ENCODE measurements at places on chromosomes 2 and 18.

DNA sequence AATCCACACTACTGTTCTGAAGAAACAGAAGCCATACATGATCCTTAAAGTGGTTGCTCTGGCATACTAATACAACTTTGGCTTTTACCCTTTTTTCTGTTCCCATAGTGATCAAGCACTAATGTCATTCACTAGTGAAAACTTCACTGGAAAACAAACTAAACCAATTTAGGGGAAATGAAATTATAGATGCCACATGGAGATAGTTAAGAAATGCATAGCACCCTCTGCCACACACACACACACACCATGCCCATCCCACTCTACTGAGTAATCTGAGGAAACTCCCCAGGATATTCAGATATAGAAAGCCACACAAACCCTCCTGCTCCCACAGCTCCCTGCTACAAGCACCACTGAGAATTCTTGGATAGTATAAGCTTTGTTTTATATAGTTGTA is 39.1 kb downstream of the SLC3A1 start:
- DNase-seq, result no peak

DNA sequence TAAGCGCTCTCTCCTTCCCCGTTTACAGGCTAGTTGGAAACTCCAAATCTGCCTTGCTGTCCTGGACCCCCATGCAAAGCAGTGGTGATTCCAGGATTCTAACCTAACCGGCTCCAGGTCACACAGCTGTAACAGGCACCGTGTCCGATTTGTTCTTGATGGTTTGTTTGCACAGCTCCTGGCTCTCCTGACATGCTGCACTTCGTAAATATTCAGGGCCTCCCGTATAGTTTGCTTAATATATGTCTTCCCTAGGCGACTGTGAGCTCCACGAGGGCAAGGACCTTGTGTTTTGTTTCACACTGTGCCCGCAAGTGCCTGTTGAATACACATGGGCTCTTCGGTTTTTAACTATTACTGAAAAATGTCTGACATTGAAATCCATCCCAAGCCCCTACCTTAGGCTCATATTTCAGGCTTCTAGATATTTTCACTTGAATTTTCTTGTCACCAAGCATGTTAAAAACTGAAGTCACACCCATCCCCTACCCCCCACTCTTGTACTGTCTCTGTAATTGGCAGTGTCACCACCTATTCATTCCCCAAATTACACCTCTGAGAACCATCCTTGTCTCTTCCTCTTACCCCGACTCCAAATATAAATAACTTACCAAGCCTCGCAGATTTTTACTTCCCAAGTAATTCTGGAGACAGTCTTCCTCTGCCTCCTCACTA is 1.0 kb upstream of the PUM2 start:
- DNase-seq, result no peak

DNA sequence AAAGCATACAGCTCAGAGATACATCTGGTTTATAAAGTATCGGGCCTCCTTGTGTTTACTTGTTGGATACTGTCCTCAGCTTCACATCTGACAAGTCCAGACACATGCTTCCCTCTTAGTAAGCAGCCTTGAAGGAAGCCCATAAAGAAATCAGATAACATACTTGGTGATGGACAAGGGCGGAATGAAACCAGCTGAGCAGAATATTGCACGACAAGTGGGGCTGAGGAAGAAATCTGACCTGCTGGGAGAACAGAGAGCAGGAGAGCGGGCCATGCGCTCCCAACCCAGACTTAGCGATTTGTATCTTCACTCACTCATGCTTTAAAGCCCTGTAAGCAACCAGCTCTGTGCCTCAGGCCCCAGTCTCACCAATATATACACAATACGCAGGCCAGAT is 208.4 kb downstream of the CDH20 start:
- DNase-seq, result no peak

- DNase-seq, result peak; percentile 68
Observed at GRCh38 chr2:120684289-120685065, 51.2 kb upstream of the GLI2 start.

DNA sequence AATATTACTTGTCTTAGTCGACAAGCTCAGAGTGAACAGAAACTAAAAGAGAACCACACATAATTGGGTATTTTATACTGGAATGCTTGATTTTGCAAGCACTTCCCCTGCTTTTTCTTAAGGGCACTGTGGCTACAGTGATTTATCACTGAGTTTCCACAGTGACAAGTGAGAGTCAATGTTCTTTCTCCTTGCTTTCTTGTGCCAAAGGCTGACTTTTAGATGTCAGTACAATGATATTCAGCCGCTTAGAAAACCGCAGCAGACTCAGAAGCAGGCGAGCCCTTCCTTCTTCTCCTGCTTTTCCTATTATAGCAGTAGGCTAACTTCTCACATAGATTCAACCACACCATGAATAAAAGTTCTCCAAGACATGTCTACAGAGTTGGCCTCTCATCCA is 1603.6 kb upstream of the NXPH2 start:
- DNase-seq, result no peak

GRCh38 chr2:86226070-86226469 is 26.8 kb downstream of the MRPL35 start:
- DNase-seq, result no peak

- DNase-seq, result no peak
Observed at GRCh38 chr2:144698156-144698555, 178.2 kb upstream of the ZEB2 start.

- no peak for DNase-seq
Observed at GRCh38 chr2:34481542-34481941, 882.4 kb upstream of the FAM98A start.

DNA sequence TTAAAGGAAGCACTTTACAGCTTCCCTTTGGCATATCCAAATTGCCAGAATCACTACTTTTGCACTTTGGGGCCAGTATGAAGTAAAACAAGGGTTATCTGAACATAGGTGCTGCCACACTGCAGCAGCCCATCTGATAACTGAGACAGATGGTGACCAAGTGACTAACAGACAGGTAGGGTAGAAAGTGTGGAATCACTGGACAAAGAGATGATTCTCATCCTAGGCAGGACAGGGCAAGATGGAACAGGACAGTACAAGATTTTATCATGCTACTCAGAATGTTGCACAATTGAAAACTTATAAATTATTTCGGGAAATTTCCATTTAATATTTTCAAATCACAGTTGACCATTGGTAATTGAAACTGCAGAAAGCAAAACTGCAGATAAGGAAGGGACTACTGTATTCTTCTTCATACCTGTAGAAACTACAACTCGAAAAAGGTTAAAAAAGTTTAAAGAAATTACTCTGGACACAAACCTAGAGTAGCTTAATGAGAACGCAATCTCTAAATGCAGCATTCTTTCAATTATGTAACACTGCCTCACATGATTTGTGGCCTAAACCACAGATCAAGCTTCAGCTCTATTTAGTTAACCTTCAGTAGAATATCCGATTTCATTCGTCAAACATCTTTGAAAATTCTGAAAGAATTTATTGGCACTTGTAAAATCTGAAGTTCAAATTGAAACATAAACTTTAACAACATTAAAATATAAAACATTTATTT is 31.4 kb downstream of the HEATR5B start:
- no peak for DNase-seq

DNA sequence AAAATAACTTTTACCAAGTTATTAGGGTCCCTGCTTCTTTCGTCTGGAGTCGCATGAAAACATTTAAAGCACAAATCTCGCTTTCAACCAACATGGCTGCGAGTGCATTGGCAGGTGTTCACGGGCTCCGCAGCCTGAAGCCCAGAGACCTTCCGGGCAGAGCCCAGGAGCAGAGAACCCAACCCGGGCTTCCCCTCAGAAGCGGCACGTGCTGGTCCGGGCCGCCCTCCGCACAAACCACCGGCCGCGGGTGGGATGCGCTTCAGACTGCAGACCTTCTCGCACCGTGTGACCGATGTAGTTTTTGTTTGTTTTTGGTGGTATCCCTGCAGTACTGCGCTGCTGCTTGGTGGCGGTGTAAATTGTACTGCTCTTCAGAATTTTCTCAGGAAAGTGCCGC is 105.6 kb upstream of the TPO start:
- DNase-seq, result no peak

GRCh38 chr2:48213646-48214045 is 307.3 kb upstream of the FBXO11 start:
- DNase-seq, result no peak

GRCh38 chr2:222943820-222944219 is 83.0 kb downstream of the ACSL3 start:
- DNase-seq, result peak; percentile 16

DNA sequence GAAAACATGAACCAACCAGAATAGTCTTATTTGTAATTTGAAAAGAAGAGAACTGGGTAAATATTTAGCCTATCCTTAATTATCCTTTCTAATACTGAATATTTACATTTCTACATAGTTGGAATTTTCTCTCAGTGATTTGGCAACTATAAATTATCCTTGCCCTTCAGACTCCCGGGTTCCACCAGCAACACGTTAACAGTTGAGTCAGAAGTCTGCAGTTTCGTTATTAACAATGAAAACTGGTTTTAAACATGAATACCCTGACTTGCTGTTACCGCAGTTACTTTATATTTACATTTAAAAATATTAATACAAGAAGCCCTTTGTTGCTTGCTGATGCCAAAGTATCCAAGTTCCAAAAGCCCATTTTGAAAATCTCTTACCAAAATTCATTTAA is 673.0 kb downstream of the ARHGAP15 start:
- DNase-seq, result peak; percentile 69

- DNase-seq, result no peak
Observed at GRCh38 chr2:96898641-96899412, 28.9 kb upstream of the SEMA4C start.

- DNase-seq, result peak; percentile 85
Observed at GRCh38 chr18:56036741-56037140, 448.7 kb upstream of the TCF4 start.

GRCh38 chr2:143742581-143742980 is 613.4 kb downstream of the ARHGAP15 start:
- peak; percentile 56 for DNase-seq

DNA sequence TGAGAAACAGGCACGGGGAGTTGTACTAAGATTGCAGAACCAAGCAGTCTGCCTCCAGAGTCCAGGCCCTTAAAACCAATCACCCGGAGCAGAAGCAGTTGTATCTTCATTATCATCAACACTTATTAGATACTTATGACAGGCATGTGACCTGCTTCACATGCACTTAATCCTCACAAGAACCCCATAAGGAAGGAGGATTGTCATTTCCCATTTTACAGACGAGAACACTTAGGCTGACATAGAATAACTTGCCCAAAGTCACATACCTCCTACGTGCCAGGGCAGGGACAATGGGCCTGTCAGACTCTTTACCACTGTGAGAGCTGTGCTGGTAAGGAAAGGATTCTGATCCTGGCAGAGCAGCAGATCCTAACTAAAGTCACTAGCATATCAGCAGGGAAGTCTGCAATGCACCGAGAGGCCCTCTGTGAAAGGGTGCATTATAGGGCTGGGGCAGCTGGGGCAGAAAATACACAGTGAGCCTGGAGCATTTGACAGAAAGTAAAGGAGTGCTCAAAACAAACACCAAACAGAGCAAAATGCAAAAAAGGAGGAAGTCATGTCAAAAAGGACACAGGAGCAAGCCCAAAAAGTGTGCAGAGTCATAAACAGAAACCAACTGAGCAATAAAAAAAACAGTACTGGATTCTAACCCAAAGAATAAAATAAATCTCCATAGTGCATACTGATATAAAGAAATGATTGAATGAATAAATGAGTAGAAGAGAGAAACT is 55.9 kb upstream of the SP3 start:
- DNase-seq, result no peak

GRCh38 chr2:176687342-176687741 is 418.1 kb downstream of the MTX2 start:
- no peak for DNase-seq

DNA sequence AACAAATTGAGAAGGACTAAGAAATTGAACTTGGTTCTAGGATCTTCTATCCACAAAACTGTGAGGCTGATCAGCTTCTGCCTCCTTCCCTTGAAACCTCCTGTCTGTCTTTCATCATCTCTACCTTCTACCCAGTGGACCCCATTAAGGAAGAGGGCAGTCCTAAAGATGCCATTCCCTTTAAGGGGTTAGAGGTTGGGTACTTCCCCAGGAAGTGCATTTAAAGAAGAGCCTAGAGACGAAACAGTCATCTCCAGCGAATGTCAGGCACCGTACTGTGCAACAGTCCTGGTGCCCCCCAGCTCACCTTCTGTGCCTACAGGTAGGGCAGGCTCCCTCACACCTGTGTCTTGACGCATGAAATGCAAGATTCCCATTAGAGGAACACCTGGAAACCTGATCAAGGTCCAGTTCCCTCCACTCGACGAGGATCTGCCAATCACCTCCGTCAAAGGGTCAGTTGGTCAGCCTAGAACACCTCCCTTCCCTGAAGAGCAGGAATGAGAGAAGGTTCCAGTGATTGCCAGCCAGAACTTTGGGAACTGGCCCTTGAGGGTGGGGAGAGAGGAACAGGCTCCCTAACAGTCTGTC is 20.9 kb downstream of the LOXHD1 start:
- no peak for DNase-seq

- peak; percentile 75 for DNase-seq
Observed at GRCh38 chr18:5584746-5585417, 41.1 kb upstream of the EPB41L3 start.

All from fibroblast of skin of scalp (primary cell).